Stimulated activated CD4-positive, alpha-beta T cell treated with anti-CD3 and anti-CD28 coated beads, Interleukin-2, amount 100 ng/mL, for 48 hours (primary cell): ENCODE measurements at places on chromosomes 13 and 19.

GRCh38 chr13:77836423-77836822 lies 82.2 kb downstream of the EDNRB start:
- DNase-seq: no peak

GRCh38 chr19:18416778-18417249 lies 2.4 kb upstream of the SSBP4 start:
- peak; percentile 56 for DNase-seq

- peak; percentile 68 for DNase-seq
Measured at GRCh38 chr19:4524808-4525562, 6.7 kb upstream of the PLIN4 start.

GRCh38 chr13:100484702-100485101 lies 103.9 kb downstream of the GGACT start:
- DNase-seq: no peak

GRCh38 chr13:110374431-110375370 lies 67.6 kb downstream of the COL4A2 start:
- no peak for DNase-seq

DNA sequence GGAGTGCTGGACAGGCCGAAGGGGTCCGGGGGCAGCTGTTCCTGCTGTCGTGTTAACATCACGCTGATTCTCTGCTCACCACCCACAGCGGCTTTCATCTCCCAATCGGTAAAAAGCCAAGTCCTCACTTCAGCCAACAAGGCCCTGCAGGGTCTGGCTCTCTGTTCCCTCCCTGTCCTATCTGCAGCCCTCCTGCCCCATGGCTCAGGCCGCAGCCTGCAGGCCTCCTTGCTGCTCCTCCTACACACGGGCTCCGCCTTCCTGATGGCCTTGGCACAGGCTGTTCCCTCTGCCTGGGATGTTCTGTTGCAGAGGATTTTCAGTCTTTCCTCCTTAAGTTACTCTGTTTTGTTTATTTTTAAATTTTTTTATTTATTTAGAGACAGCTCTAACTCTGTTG lies 22.2 kb downstream of the FUZ start:
- DNase-seq: no peak

GRCh38 chr19:50309396-50310125 lies 19.6 kb downstream of the KCNC3 start:
- DNase-seq: no peak

DNA sequence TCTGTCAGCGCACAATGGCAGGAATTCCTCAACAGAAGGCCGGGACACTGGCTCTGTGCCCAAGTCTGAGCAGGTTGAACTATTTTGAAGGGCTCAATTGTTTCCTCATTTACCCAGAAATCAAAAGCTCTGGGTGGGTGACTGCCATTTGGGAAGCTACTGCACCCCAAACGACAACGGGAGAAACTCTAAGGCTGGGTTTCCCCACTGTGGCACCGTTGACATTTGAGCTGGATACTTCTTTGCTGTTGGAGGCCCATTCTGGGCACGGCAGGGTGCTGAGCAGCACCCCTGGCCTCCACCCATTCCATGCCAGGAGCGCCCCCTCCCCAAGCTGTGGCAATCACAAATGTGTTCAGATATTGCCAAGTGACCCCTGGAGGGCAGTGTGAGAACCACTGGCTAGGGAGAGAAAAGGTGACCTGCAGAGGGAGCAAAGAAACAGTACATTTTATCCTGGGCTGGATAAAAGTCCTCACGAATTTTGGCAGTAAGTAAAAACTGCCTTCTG lies 62.5 kb downstream of the RFX2 start:
- no peak for DNase-seq

GRCh38 chr13:44013758-44014291 lies 134.1 kb downstream of the LACC1 start:
- no peak for DNase-seq

- DNase-seq: peak; percentile 29
Measured at GRCh38 chr19:3642987-3643673, 16.5 kb upstream of the CACTIN start.

GRCh38 chr19:42010245-42011126 lies 16.5 kb upstream of the ATP1A3 start:
- DNase-seq: no peak

- DNase-seq: no peak
Measured at GRCh38 chr19:45473682-45474605, 6.1 kb downstream of the FOSB start.

- DNase-seq: no peak
Measured at GRCh38 chr13:101424381-101425155, 8.3 kb upstream of the NALCN start.

DNA sequence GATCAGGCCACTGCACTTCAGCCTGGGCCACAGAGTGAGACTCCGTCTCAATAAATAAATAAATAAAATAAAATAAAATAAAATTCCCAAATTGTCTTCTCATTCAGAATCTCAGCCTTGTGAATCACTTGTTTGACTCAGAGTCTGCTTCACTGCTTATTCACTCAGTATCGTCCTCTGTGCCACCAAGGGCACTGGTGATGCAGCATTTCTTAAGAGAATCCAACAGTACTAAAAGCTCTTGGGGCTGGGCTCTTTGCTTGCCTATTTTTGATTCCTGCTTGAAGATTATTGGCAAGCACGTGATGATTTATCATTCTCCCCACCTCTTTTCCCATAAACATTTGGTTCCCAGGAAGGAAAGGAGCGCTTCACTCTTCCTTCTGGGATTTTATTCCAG lies 54.8 kb upstream of the HMGB1 start:
- DNase-seq: no peak

- DNase-seq: peak; percentile 75
Measured at GRCh38 chr19:17784201-17785008, 10.5 kb upstream of the B3GNT3 start.

DNA sequence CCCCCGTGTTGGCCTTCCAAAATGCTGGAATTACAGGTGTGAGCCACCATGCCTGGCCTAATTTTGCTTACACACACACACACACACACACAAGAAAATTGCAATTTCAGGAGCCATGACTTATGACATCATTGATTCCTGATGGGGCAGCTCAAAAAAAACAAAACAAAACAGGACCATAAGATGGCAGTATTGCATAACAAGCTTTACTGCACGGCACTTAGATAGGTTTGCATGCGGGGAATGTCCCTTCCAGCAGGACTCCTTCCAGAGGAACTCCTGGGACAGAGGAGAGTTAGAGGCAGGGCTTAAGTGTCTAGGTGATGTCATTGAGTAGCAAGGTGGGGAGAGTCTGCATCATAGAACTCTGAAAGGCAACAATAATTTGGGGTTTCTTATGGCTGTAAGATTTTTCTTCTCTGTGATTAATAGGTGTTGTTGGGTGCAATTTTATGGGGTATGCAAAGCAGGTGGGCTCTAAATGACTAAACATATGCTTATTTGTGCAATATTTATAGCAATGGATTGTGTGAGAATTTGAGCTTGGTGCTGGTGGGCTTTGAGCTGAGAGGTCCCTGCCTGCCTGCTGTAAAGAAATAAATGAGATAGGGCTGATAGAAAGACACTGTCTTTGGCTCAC lies 9.0 kb upstream of the ACSBG2 start:
- DNase-seq: no peak

- DNase-seq: no peak
Measured at GRCh38 chr19:29268721-29269393, 55.9 kb upstream of the UQCRFS1 start.

DNA sequence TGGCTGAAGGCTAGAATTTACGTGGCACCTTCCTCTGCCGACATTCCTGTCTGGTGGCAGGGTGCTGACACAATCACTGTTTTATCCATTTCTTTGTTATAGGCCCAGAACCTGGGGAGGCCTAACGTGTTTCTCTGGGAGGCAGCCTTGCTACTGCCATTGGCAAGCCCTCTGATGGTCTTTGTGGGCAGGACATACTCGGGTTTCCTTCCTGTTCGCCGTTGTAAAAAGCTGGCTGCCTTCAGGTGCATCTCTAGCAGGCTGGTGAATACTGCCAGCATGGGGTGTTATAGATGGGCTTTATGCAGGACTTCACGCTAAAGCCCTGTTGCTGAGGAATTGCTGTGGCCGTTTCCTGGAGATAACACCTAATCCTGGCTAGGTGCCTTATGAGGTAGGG lies 28.1 kb downstream of the B3GLCT start:
- DNase-seq: no peak

GRCh38 chr19:10643968-10644259 lies 10.2 kb upstream of the ILF3 start:
- no peak for DNase-seq

- DNase-seq: no peak
Measured at GRCh38 chr13:32229443-32229842, 85.7 kb downstream of the ZAR1L start.

DNA sequence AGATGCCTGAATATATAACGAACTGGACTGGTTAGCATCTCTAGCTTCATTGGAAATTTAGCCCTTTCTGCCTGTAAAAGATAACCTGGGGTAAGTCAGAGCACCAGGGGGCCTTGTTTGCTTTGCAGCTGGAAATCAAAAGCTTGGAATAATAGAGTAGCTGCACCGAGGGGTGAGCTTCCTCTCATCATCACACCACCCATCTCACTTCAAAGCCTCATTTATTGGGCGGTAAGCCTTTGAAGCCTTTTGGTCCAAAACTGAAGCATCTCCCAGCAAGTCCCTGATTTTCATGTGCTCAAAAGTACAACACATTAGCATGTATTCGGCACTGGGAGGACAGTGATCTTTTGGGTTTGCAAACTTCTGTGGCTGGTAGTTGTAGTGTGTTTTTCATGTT lies 405.1 kb downstream of the FOXO1 start:
- no peak for DNase-seq
